ENCODE measurements at places on chromosomes 16 and 17. TPM values are rescaled to one million over a fixed set of nuclear protein-coding genes. Genes with fewer than 3 reads are reported as not detected.

Gene FADS6
- not detected for polyA plus RNA-seq

Gene FN3K
- 0.77 TPM for polyA plus RNA-seq

Gene ZC3H18
- 3.0 TPM for polyA plus RNA-seq

Gene LRRC37A2
- polyA plus RNA-seq, result 5.6 TPM

Gene SNAI3
- 22.9 TPM for polyA plus RNA-seq

Gene FOXL1
- polyA plus RNA-seq, result not detected

Gene PTX4
- not detected for polyA plus RNA-seq

Gene SP6
- polyA plus RNA-seq, result not detected

Gene CMTM2
- not detected for polyA plus RNA-seq

Gene HP
- polyA plus RNA-seq, result not detected

Gene MPO
- polyA plus RNA-seq, result not detected

Gene GPR142
- polyA plus RNA-seq, result not detected

Measured in CD4-positive, alpha-beta memory T cell (primary cell).